Right renal pelvis (tissue), 4 donors: ENCODE measurements at places on chromosomes 11 and 22.

DNA sequence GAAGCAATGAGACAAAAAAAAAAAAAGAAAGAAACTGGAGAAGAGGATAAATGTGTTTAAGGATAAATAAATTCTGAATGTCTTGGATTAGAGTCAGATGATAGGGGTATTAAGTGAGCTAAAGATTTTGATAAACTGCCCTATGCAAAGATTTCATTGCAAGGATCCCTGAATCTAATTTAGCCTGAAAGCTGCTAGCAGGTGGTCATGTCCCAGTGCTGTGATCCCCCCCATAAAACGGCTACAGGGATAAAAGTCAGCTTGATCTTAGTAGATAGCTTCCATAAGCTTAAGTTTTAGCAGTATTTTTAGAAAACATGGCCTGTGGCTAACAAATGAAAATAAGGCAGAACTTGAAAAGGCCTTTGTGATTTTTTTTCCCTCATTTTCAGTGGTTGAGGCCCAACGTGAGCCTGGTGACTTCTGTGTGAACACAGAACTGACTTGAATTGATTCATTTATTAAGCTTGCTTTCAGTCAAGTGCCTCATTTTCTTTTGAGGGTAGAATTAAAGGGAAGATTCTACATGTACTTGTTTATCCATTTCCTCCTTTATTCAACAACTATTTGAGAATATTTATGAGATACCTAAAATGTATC, 44.5 kb downstream of the CD44 start:
- no peak for DNase-seq

- no peak for DNase-seq
Measured at GRCh38 chr11:43282607-43283440, 29.0 kb upstream of the API5 start.

DNA sequence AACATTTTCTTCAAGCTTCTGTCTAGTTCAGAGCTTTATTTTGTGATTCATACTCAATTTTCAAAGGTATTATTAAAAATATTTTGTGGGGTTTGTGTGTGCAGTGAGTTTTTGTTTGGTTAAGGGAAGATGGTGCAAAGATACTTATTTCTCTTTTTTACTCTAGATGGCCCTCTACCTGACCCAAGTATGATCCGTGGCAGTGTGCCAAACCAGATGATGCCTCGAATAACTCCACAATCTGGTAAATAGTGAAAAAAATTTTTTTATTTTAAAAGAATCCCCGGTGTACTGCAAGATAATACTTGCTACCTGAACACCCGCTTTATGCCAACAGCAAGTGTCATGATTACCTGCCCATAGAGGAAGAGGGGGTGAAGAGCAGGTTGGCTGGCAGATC, 54.2 kb downstream of the EP300 start:
- no peak for DNase-seq

GRCh38 chr11:63816732-63817131, 3.5 kb downstream of the SPINDOC start:
- no peak for DNase-seq

GRCh38 chr11:59678118-59678812, 9.4 kb upstream of the PATL1 start:
- DNase-seq, result no peak

DNA sequence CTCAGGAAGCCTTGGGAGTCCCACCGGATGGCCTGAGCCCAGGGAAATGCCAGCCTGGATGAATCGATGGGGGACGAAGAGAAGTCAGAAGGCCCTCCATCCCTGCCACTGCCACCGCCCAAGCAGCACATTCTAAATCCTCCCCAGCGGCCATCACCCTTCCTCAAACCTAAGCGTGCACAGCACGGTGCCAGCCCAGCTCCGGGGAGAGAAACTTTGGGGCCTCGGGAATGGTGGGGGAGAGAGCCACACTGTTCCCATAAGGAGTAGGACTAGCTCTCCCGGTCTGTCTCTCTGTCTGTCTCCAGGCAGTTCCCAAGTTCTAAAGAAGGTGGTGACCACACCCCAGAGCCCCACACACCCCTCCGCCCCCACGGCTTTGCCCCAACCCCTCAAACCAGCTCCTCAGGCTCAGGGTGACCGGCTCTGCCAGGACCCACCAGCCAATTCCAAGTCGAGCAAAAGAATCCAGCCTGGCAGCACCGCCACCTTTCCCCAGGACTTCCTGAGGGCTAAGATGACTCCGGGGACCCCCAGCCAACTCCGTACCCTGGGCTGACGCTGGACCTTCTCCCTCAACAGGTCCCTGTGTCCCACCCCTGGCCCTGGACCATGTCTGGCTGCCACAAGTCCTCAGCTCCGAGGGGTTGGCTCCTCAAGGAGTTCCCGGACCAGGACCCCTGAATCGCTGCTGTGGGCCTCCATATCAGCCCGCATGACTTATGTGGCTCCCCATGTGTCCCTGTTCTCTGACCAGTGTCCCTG, 2.7 kb downstream of the AHNAK start:
- no peak for DNase-seq

GRCh38 chr11:86802601-86803051, 2.3 kb downstream of the PRSS23 start:
- no peak for DNase-seq

DNA sequence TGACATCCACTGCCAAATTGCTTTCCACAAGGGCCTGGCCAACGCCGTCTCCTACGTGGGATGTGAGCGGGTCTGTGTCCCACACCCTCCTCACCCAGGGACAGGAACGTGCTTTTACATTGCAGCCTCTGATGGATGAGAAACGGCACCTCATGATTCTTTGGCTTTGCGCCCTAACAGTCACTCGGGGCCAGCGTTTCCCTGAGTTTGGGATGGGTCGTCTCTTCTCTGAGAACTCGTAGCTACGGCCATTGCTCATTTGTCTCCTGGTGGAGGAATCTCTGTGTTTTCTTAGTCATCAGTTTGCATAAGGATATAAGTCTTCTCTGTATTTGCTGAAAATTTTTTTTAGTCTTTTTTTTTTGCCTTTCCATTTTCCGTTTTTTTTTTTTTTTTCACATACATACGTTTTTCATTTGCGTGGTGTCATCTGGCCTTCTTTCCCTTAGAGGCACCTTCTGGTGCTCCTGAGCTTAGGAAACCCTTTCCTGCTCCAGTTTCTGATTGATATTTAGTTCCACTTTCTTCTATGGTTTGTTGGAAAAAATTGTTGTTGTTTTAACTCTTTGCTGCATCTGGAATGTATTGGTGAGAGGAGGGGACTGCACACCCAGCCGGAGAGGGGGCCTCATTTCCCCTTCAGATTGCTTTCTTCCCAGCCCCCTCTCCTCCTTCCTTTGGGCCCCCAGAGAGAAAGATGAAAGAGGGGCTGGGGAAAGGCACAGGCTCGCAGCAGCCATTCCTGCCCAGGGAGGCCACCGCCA, 12.0 kb downstream of the TNNT3 start:
- no peak for DNase-seq

- DNase-seq, result no peak
Measured at GRCh38 chr22:40721266-40721665, 42.0 kb downstream of the MCHR1 start.

DNA sequence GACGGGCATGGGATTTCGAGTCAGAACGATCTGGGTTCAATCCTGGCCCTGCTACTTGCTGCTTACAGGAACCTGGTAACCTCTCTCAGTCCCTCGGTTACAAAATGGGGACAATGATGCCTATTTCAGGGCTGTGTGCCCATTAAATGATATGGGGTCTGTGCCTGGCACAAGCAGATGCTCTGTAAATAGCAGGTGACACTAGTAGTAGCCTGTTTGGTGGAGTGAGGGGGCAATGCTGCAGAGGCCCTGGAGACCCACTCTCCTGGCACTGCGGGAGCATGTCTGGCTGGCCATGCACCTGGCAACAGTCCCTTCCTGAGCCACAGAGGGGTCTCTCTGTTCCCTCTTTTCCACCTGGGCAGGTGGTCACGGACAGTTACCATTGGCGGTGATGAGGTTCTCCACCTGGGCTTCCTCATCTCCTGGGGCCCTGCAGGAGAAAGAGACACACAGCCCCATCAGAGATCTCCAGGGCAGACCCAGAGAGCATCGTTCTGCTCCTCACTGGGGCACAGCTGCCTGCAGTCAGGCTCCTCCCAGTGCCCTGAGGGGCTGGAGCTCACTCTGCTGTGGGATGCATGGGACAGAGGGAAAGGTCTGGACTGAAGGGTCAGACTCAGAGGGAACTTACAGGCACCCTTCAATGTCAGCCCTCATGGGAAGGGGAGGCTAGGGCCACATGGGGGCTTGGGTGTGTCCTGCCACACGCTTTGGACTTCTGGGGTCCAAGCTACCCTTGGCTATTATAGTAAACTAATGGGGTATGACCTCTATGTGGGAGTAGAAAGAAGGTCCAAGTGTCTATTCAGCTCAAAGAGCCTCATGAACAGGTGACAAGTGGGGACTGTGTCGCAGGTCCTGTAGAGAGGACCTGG, 15.6 kb upstream of the FXYD2 start:
- DNase-seq, result no peak

DNA sequence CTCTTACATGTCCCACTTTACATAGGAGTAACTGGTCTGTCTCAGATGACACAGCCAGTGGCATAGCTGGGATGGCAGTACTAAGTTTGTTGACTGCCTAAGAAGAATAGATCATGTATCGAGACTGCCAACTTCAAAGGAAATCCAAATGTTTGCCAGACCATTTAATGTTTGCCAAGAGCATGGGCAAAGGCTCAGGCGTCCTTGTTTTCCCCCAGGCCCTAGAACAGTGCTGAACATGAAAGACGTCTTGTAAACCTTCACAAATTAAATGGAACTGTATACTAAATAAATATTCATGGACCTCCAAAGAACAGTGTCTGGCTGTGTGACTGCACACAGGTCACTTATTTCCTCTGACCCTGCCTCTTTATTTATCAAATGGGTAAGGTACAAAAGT, 234.7 kb upstream of the CCDC90B start:
- DNase-seq, result no peak

- DNase-seq, result no peak
Measured at GRCh38 chr11:103749158-103749557, 287.3 kb upstream of the DDI1 start.

- DNase-seq, result no peak
Measured at GRCh38 chr22:23274146-23274526, 93.8 kb downstream of the BCR start.

DNA sequence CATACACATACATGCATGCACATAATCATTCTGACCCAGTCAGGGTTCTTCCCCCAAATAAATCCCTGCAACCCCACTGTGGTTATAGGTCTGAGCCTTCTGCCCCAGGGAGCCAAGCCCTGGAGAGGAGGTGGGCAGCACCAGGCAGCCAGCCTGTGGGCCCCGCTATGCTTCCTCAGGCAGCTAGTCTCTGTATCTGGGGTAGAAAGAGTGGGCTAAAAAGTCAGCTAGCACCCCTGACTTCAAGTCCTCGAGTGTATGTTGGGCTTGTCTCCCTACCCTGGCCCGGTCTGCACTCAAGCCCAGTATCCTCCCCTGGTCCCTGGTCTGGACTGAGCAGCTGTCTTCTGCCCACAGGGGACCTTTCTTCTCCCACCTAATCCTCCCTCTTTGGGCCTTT, 28.0 kb downstream of the KCNQ1OT1 start:
- no peak for DNase-seq

- no peak for DNase-seq
Measured at GRCh38 chr11:27423125-27423524, 49.5 kb downstream of the LGR4 start.

DNA sequence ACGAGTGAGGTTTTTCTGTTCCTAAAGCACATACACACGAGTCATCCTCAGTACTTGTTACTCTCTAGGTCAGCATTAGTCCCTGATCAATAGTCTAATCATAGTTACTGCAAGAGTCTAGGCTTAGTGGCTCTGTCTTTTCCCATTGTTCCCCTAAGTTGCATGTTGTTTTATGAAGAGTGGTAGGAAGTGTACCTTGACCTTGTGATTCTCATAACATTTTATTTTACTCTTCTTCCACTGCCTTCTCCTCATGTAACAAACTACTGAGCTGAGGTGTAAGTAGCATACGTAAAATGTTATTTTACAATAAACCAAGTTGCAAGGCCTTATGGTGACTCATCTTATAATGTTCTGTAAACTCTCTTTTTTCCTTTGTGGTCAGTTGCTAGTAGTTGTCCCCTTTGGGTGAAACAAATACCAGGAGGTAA, 15.0 kb downstream of the METTL15 start:
- DNase-seq, result no peak

GRCh38 chr22:41534219-41534618, 10.1 kb downstream of the POLR3H start:
- no peak for DNase-seq

DNA sequence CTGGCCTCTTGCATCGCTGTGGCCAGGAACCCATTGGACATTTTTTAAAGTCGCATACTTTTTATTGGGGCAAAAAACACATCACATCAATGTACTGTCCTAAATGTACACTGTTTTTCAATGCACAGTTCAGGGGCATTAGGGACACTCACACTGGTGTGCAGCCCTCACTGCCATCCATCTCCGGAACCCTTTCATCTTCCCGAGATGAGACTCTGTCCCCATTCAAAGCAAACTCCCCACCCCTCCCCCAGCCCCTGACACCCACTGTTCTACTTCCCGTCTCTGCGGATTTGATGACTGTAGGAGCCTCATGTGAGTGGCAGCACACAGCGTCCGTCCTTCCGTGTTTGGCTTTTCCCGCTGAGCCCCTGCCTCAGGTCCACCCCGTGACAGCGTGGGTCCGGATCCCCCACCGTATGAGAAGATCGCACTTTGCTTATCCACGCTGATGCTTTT, 41.8 kb upstream of the TH start:
- DNase-seq, result no peak

DNA sequence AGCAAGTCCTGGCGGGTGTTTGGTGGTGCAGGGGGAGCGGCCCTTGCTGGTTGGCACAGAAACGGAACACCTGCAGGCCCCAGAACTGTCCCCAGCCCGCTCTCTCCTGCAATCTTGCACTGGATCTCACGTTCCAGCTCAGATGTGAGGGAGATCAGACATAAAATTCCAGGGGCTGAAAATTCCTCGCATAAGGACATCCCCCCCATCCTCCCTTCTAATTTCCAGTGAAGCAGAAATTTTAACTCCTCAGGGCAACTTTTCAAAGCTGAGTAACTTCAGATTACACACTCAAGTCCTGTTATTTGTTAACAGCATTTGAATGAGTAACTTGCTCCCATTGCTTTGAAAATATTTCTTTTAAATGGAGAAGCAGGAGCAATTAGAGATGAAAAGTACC, 40.3 kb upstream of the RASSF10 start:
- no peak for DNase-seq

GRCh38 chr11:63917692-63918506, 935 bp upstream of the RCOR2 start:
- no peak for DNase-seq

DNA sequence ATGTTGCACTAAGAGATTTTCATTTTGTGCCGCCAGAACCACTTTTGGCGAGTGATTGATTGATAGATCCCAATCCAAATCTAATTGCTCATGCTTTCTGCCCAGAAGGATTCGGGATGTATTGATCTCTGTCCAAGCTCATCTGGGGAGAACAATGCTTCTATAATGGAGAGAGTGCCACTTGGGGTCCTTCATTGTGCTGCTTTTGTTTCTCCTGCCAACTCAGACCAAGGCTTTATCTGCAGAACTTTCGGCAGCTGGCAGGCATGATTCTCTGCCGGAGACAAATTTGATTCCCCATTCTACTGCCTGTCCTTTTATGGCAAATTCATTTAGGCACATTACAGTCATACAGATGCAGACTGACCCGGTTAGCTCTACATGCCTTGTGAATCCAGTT, 62.9 kb upstream of the NTM start:
- DNase-seq, result no peak
